ENCODE measurements at places on chromosomes 5 and 9.

GRCh38 chr5:39178171-39178570 lies 41.2 kb downstream of the FYB1 start:
- peak; percentile 83 for DNase-seq

DNA sequence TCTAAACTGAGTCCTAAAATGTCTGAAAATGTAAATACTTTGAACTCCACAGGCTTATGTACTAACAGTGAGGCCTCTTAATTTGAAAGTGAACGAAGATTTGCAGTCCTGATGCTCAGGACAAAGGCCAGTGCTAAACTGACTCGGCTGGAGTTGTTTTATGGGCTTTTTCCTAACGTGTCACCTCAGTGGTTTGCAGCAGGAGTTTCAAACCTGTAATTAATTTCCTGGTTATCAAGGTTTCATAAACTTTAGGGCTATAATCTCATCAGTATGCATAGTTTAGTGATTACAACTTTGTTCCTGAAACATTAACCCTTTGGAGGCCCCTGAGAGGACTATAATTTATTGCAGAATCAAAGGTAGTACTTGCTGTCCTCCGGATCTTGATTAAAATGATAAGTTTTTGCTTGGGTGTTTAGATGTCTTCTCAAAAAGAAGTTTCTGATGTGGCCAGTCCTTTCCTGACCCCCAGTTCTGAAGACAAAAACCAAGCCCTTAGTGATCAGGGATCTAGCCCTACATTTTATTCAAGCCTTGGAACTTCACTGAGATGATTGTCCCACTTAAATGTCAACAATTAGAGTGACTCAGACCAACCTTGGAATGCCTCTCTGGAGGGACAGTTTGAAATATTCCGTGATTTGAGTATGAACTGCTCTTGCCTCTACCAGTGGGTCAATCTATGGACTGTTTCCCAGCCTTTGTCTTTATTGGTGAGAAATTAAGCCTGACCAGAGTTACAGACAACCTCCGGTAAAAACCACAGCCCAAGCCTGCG lies 11.1 kb upstream of the S100Z start:
- DNase-seq, result peak; percentile 68

DNA sequence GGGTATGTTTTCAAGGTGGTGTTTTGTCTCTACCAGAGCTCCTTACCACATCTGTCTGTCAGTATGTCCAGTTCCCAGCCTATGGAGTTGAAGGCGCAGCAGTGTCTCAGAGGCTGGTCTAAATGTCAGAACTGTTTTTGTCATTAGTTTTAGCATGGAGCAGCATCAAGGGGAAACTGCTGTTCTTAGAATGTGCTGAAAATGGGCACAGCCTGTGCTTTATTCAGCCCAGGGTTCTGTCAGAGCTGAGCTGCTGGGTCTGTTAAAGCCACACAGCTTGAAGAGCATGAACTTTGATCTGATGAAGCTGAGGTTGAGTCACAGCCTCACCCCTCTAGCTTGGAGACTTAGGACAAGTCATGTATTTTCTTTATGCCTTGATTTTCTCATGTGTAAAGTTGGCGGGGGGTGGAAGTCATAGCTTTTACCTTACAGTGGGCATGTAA lies 71.9 kb downstream of the RALGPS1 start:
- DNase-seq, result no peak

DNA sequence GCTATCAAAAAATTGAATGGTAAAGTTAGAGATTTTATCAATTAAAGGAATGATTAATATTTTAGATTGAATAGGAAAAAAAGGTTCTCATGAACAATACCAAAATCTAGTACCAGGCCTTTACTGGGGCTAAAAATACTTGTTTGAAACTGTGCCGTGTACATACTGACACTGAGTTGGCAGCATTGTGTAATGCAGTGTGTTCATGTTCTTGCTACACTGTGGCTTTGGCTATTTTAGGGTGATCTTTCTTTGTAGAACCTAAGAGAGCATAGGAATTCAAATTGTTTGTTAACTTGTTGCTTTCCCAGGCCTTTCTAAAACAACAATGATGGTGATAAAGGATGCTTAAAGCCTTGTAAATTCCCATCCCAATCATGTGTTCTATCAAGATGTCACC lies 80.9 kb downstream of the KIF4B start:
- no peak for DNase-seq

DNA sequence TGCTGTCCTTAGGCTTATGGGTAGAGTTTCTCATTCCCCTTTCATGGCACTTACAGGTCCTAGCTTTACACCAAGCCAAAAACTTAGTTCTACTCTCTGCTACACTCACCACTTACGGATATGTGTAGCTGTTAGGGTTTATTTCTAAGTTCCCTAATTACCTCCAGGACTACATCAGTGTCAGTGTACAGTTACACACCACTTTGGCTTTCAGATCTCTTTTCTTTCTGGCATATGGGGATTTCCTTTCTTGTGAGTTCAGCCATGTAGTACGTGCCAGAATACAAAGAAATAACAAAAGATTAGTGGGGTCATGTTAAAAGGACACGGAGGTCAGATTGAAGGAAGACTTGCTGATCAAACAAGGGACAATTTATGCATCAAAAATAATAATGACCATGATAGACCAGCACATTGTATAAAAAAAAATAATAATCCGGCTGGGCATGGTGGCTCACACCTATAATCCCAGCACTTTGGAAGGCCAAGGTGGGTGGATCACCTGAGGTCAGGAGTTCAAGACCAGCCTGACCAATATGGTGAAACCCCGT lies 41.8 kb downstream of the LYRM7 start:
- peak; percentile 41 for DNase-seq

- DNase-seq, result no peak
These were observed 233.4 kb downstream of the CHSY3 start for GRCh38 chr5:130137681-130138080.

Data from iris pigment epithelial cell (primary cell).